ENCODE measurements at places on chromosomes 5 and 9.

DNA sequence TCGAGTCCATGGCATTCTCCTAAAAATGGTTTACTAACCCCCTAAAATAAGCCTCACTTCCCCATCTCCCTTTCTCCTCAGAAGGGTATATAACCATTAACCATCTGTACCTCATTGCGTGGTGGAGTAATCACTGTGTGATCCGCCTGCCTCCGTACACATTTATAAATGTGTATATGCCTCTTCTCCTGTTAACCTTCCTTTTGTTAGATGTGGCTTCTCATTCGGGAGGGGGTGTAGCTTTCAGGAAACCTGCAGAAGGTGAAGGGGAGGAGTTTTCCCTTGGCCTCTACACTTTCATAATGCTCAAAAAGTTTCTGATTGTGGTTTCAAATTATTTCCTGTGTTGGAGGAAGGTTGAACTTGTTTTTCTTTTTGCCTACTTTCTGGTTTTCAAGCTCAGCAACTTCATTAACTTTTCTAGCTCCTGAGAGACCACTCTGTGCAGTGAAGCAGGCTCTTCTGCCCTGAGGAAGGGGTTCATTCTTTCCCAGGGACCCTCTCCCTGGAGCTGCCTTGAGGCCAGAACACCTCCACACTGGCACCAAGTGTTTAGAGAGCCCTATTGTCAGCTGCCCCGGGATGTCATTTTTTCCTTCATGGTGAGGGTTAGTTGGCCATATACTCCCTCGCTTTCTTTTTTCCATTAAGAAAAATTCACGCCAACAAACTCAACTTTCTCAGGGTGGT is 46.9 kb downstream of the RASGRF2 start:
- H3K36me3 ChIP-seq, result no peaks in the 10 kb centered on the region
- H3K27me3 ChIP-seq, result no peaks in the 10 kb centered on the region
- no peak for DNase-seq

DNA sequence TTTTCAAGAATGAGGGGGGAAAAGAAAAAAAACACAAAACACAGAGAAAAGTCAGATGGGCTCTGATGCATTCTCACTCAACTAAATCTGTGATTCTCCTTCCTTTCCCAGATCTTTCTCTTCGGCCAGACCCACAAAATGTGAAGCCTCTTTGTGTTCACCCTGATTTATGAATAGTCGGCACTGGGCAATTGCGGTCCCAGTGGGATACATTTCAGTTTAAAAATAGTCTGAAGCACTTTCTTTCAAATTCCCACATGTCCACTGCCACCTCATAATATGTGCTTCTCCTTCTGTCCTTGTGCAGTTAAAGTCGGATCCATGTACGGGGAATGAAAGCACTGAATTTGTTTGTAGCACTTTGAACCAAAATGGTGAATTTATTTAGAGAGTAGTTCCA is 995.4 kb upstream of the WWC1 start:
- H3K4me1 ChIP-seq, result peaks cover 23% of the 10 kb centered on the region
- no peaks in the 10 kb centered on the region for H3K27me3 ChIP-seq
- H3K4me3 ChIP-seq, result no peak overlapping the region
- H3K27ac ChIP-seq, result no peak overlapping the region

DNA sequence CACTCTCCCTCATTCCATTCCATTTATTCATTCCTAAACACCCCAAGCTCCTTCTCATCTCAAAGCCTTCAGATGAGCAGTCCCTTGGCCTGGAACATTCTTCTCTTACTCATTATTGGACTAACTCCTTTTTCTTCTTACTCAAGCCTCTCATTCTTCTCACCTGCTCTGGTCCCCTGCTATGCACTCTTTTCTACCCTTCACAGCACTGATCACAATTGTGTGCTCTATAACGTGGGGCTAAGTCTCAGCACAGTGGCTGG is 212.4 kb downstream of the MAPKAP1 start:
- DNase-seq, result no peak
- peaks cover 21% of the 10 kb centered on the region for H3K4me1 ChIP-seq
- no peak overlapping the region for H3K4me3 ChIP-seq
- no peaks in the 10 kb centered on the region for H3K36me3 ChIP-seq

DNA sequence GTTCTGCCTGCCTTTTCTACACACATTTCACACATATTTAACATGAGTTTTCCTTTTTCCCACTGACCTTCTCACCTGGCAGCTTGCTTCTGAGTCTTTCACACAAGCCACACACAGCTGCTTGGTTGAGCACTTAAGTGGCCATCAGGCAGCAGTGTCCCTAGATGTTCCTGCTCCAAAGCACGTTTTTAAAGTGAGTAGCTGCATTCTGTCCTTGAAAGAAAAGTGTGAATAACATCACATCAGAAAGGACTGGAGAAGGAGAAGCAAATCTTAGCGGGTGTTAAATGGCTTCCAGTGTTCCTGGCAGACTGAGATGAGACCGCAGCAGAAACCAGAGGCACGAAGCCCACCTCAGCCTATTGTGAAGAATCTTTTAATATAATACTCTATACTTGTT is 209.2 kb upstream of the IRX4 start:
- no peak for DNase-seq
- H3K4me3 ChIP-seq, result no peak overlapping the region

DNA sequence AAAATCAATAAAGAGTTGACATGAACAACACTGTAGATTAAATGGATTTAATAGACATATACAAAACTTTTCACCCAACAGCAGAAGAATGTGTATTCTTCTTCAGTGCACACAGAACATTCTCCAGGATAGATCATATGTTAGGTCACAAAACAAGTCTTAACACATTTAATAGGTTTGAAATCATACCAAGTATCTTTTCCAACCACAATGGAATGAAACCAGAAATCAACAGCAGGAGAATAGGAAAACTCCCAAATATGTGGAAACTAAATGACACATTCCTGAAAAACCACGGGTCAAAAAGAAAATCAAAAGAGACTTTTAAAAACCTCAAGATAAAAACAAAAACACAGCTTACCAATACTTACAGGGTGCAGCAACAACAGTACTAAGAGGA is 790.1 kb upstream of the ZNF608 start:
- peaks cover 12% of the 10 kb centered on the region for H3K4me1 ChIP-seq
- H3K36me3 ChIP-seq, result no peaks in the 10 kb centered on the region
- H3K27ac ChIP-seq, result peak overlapping the region; percentile 38
- no peak overlapping the region for H3K4me3 ChIP-seq

- no peak overlapping the region for H3K4me3 ChIP-seq
- no peaks in the 10 kb centered on the region for H3K27me3 ChIP-seq
- DNase-seq, result no peak
- no peaks in the 10 kb centered on the region for H3K36me3 ChIP-seq
- H3K4me1 ChIP-seq, result no peaks in the 10 kb centered on the region
Observed at GRCh38 chr5:178674334-178674733, 47.5 kb upstream of the CLK4 start.

GRCh38 chr9:96884443-96884842 is 30.1 kb upstream of the ZNF782 start:
- H3K4me3 ChIP-seq, result no peak overlapping the region
- no peaks in the 10 kb centered on the region for H3K27me3 ChIP-seq
- H3K36me3 ChIP-seq, result no peaks in the 10 kb centered on the region
- H3K4me1 ChIP-seq, result peaks cover 14% of the 10 kb centered on the region
- peak; percentile 95 for DNase-seq

DNA sequence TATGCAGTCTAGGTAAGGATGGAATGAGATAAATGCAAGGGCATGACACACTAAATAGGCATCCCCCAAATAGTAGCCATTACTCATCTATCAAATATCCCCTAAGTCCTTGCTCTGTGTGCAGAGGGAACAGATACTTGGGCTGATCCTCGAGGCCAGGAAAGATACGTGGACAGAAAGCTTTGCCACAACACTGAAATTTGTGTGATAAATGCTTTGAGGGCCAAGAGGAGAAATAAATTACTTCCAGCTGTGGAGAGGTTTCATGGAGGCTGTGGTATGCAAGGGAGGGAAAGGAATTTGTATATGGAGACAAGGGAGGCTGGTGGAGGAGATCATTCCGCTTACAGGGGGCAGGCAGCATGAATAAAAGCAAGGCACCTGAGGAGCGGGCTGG is 18.5 kb downstream of the ATOX1 start:
- H3K36me3 ChIP-seq, result peaks cover 15% of the 10 kb centered on the region
- H3K4me1 ChIP-seq, result peaks cover 53% of the 10 kb centered on the region
- no peak for DNase-seq
- H3K27me3 ChIP-seq, result no peaks in the 10 kb centered on the region
- H3K4me3 ChIP-seq, result no peak overlapping the region
- peak overlapping the region; percentile 90 for H3K27ac ChIP-seq

GRCh38 chr5:110956280-110956912 is 115.1 kb upstream of the TSLP start:
- no peaks in the 10 kb centered on the region for H3K27me3 ChIP-seq
- H3K27ac ChIP-seq, result no peak overlapping the region
- H3K36me3 ChIP-seq, result no peaks in the 10 kb centered on the region
- DNase-seq, result no peak
- peaks cover 19% of the 10 kb centered on the region for H3K4me1 ChIP-seq

DNA sequence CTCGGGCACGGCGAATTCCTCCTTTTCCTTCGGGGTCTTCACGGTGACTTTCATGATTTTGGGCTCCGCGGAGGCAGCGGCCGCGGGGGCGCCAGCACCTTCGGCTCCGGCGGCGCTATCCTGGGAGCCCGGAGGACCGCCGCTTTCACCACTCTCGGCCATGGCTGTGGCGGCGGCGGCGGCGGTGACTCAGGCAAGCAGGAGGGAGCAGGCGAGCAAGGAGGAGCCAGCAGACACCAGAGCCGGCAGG is 315 bp downstream of the UBQLN1 start:
- peaks cover 22% of the 10 kb centered on the region for H3K4me1 ChIP-seq
- H3K36me3 ChIP-seq, result no peaks in the 10 kb centered on the region
- H3K4me3 ChIP-seq, result peak overlapping the region; percentile 98

DNA sequence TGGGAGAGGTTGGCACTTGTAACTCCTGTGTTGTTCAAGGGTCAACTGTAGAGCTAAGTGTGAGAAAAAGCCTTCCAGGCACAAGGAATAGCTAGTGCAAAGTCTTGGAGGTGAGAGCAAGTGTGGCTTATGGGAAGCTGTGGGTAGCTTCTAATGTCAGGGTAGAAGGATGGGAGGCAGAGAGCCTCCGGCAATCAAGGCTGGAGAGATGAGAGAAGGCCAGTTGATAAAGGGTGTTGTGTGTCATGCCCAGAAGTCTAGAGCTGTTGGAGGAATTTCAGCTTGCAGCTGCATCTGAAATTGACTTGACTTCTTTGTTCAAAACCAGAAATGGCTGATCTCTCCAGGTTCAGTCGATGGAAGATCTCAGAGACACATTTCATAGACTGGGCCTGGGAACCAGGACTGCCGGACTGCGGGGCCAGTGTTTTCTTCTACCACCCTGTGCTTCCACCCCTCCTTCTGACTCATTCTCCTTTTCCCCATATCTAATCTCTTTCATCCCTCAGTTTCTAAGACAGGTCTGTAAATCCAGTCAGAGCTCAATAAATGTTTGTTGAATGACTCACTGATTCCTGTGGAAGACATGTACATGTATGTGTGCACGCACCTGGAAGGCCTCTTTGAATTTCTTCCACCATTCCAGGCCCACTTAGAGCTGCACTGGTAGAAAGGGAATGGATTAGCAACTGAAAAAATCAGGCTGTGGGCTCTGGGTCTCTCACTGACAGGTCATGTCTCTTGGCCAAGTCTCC is 67.8 kb upstream of the KLF4 start:
- H3K4me3 ChIP-seq, result no peak overlapping the region
- H3K4me1 ChIP-seq, result peaks cover 13% of the 10 kb centered on the region
- H3K27ac ChIP-seq, result peak overlapping the region; percentile 51

DNA sequence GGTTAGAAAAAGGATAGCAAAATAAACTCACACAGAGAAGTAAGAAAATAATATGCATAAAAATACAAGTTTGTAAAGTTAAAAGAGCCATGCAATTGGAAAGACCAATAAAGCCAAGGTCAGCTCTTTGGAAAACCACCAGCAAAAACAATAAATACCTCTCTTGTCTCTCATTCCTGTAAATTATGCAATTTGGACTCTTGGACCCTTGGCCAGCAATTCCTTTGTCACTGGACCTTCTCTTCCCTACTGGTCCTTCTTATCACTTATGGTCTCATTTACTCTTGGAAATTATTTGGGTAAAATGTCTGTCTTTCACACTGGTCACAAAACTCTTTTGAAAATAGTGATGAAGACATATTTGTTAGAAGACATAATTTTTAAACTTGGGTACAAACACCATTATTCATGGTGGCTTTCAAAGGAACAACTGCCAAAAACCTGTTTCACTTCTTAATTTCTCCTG is 379.5 kb downstream of the TMEM232 start:
- no peak for DNase-seq
- peaks cover 3% of the 10 kb centered on the region for H3K27me3 ChIP-seq
- H3K4me1 ChIP-seq, result no peaks in the 10 kb centered on the region
- no peaks in the 10 kb centered on the region for H3K36me3 ChIP-seq

- H3K27me3 ChIP-seq, result no peaks in the 10 kb centered on the region
- no peak for DNase-seq
- H3K27ac ChIP-seq, result no peak overlapping the region
- H3K36me3 ChIP-seq, result no peaks in the 10 kb centered on the region
- H3K4me1 ChIP-seq, result no peaks in the 10 kb centered on the region
Observed at GRCh38 chr9:93622691-93623090, 46.3 kb downstream of the PHF2 start.

DNA sequence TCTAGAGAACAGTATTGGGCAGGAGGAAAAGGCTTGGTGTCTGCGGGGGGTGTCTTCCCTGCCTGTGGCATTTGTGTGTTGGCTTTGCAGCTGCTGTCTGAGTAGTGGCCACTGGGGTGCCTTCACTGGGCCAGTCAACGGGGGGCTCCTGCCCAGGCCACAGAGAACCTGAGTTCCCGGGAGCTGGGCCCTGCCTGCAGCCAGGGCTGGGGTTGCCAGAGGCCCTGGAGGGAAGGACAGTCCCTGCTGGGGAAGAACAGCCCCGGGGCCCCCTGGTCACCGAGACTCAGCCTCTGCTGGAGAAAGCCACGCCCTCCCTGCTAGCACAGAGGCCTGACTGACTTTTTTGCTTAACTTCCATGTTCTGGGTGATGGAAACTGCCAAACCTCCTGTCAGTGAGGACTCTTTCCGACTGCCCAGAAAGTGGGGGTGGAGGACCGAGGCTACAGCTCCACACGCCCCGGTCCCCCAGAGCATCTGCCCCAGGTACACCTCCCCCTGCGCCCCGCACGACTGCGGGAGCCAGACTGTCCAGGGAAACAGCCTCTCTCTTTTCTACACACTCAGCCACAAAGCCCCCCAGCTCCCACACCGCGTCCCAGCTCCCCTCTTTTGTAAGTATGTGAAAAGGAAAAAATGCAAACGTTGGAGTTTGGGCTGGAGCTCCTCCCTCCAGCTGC is 133.4 kb downstream of the DAB2IP start:
- no peak overlapping the region for H3K4me3 ChIP-seq
- no peaks in the 10 kb centered on the region for H3K4me1 ChIP-seq
- H3K27ac ChIP-seq, result no peak overlapping the region
- peaks cover 42% of the 10 kb centered on the region for H3K36me3 ChIP-seq

DNA sequence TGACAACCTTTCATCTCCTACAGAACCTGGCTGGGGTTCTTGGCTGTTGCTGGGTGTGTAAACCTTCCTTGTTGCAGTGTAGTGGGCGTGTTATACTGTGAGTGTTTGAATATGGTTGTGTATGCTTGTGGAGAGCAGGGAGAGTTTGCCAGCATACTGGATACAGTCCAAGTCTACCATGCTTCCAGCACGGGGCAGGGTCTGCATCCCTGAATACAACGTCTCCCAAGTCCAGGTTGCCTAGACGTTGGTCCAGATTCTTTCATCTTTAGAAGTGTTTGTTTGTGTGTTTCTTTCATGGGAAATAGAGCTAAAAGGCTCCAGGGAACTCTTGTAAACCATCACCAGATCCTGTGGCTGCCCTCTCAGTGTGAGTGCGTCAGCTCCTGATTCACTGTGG is 46.4 kb downstream of the SYK start:
- H3K36me3 ChIP-seq, result peaks cover 3% of the 10 kb centered on the region
- no peaks in the 10 kb centered on the region for H3K4me1 ChIP-seq
- no peak overlapping the region for H3K27ac ChIP-seq
- no peaks in the 10 kb centered on the region for H3K27me3 ChIP-seq
- H3K4me3 ChIP-seq, result no peak overlapping the region
